ENCODE measurements at places on chromosomes 11 and 22.

- no peak for DNase-seq
These were observed 6.3 kb upstream of the IGLL5 start for GRCh38 chr22:22881116-22882000.

DNA sequence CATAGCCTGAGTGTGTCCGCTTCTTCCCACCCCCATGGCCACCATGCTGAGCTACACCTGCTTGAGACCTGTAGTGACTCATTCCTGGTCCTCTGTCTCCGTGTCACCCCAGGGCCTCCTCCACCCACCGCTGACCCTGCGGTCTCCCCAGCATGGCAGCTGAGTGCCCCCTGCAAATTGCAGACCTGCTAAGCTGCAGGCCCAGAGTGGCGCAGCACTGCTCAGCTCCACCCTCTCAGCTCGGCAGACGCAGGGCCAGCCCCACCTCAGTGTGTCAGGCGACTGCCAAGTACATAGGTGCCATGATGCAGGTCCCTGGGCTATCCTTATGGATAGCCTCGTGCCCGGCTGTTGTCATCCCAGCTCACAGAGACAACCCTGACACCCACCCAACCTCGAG, 13.1 kb downstream of the MS4A15 start:
- DNase-seq, result no peak

- no peak for DNase-seq
These were observed 9.5 kb upstream of the OR5B12 start for GRCh38 chr11:58451585-58451984.

GRCh38 chr11:7417328-7417727, 68.0 kb upstream of the OLFML1 start:
- DNase-seq, result no peak

DNA sequence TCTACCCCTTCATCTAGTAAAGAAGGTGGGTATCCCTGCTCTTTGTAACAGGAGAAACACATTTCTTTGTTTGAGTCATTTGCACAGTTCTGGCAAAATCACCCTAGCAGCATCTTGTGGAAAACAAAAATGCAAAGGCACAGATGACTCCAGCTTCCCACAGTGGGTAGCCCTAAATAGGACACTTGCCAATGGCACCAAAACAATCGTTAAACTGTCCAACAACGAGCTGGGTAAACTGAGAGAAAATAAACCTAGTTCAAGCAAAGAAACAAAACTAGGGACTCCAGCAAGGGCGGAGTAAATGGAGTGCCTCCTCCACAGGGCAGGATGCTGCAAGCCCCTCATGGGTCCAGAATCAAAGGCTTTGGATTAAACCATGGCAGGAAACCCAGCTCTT, 239.5 kb downstream of the NTM start:
- DNase-seq, result no peak

GRCh38 chr11:19763330-19763729, 50.7 kb downstream of the NAV2 start:
- no peak for DNase-seq

DNA sequence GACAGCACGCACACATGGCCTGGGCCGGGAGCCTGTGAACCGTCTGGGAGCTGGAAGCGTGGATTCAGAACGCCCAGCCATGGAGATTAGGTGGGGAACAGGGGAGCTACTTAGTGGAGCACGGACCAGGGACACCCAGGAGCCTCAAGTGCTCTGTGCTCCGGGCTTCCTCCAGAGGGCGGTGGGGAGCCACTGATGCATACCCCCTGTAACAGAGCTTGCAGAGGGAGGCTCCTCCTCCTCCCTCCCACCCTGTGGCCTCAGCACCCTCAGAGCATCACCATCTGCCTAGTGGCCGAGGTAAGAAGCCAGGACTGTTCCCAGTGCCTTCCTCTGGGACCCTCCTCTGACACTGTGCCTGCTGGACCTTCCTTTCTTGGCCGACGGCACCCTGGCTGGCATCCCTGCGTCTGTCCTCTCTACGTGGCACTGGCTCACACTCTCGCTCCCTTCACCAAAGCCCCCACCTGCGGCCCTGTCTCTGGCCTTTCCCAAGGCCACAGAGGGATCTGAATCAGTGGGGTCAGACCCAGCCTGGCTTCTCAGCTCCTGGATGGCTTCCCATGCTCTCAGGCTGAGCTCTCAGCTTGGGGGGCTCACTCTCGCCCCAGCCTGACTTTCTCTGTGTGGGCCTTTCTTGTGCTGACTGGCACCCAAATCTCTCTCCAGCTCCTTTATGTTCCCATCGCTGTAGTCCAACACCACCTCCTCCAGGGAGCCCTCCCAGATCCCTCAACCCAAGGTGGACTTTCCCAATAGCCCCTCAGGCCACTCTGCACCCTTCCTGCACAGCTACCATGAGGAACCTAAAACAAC, 780.9 kb downstream of the BRD1 start:
- no peak for DNase-seq

GRCh38 chr11:67652965-67653845, 2.7 kb upstream of the ACY3 start:
- no peak for DNase-seq

- DNase-seq, result no peak
These were observed 70.2 kb downstream of the MED15 start for GRCh38 chr22:20577549-20577975.

- no peak for DNase-seq
These were observed 105.1 kb downstream of the FEZ1 start for GRCh38 chr11:125390946-125391345.

DNA sequence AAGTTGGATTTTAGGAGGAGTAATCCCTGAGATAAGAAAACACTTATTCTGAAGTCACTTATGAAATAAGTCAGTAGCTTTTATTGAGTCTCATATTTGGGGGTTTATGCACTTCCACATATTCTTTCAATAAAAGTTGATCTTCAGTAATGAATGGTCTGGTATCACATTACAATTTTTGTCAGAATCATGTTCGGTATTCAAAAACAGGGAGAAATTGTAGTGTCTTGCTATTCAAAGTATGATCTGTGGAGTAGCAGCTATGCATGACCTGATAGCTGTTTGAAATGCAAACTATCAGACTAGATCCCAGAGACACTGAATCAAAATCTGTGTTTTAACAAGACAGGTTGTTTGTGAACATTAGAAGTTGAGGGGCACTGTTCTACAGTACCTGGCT, 857.6 kb downstream of the METTL15 start:
- no peak for DNase-seq

- no peak for DNase-seq
These were observed 904.5 kb downstream of the DLG2 start for GRCh38 chr11:84722583-84723108.

DNA sequence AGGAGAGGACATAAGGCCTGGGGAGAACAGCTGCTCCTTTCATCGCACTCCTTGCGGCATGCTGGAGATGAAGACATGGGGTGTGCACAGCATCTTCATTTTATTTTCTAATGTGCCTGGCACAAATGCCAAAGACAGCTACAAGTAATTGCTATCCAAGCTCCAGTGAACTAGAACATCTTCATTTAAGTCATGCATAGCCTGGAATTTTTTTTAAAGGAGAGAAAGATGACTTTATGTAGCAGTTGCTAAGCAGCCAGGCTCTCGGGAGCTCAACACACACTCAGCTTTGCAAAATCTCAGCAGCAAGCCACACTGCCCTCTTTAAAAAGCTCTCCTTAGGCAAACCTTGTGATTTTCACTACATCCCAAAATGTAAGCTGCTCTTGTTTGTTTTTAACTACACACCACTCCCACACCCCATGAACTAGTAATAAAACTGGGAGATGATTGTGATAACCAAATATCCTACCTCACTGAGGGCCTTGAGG, 164.5 kb upstream of the POU2AF2 start:
- DNase-seq, result no peak

GRCh38 chr11:64204464-64204989, 2.0 kb upstream of the FERMT3 start:
- peak; percentile 89 for DNase-seq

DNA sequence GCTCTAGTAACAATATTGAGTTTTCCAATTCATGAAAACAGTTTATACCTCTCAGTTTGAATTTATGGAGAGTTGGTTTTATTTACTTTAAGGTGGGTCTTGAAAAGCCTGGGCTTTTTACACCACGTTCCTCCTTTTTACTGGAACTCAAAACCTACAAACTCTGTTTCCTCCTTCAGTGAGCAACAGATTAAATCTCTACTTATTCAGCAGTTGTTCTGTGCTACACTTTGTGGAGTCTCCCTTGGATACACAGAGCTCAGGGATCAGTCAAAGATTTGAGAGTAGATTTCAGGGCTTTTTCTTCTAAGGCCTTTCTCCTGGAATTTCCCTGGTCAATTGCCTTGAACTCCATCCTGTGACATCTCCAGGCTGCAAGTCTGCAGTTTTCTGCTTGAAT, 3.5 kb downstream of the NXPE1 start:
- DNase-seq, result no peak

DNA sequence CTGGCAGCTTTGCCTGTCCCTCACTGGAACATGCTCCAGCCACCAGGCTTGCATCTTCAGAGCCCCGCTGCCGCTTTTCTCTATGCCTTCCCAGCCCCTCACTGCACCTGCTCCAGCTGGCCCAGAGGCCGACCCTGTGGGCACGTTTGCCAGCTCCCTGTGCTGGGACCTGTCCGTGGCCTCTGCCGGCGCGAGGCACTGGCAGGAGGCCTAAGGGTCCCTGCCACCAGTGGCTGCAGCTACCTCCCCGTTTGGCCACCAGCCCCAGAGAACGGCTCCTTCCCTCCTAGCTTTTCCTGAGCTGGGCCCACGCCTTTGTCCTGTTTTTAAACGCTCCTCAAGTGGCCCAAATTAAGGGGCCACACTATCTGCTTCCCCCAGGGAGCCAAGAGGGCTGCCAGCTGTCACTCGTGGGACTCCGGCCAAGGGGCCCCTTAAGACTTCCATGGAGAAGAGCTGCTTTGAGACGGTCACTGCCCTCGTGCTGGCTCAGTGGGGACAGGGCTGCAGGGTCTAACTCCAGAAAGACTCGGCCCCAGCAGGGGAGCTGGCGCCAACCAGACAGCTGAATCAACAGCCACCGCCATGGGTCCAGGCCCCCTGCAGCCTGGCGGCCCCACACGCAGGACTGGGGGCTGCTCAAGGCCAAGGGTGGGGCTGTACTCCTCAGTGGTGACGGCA, 24.6 kb upstream of the WNT7B start:
- no peak for DNase-seq

GRCh38 chr22:44472598-44472997, 25.4 kb downstream of the RTL6 start:
- DNase-seq, result no peak

DNA sequence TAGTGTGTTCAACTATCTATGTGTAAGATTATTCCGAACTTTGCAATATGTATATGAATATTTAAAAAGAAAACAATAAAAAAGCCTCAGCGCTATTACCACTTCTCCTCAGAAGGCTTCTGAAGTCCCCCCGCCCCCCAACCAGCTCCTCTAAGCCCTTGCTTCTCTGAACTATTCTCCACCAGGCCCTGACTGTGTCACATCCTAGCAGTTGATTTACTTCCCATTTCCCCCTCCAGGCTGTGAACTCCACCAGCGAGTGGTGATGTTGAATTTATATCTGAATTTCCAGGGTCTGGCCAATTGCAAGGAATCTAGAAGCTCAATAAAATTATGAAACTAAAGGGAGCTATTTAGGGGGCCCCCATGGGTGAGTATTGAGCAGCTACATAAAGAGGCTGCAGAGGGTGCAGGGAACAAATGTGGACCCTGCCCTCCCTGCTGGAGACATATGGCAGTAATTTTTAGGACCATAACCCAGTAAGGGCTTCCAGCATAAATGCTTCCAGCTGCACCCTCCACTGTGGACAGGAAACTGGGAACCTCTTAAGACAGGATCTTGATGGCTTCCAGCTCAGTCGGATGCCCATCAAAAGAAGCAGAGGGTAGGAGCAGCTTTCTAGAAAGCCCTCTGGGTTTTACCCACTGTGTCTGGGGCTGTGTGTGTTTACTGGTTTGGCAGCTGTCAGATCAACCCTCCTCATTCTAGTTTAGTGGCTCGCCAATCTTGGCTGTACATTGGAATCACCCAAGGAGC, 81.4 kb downstream of the TIMP3 start:
- DNase-seq, result no peak

GRCh38 chr11:118652681-118653181, 26.7 kb downstream of the TREH start:
- DNase-seq, result no peak

GRCh38 chr11:45665206-45665932, at the start of gene CHST1:
CHST1 (minus strand) TSS chr11:45665622; CDS start chr11:45650923, 14,699 bp downstream.
- no peak for DNase-seq

GRCh38 chr11:63951779-63952536, 13.2 kb downstream of the NAA40 start:
- DNase-seq, result peak; percentile 56

DNA sequence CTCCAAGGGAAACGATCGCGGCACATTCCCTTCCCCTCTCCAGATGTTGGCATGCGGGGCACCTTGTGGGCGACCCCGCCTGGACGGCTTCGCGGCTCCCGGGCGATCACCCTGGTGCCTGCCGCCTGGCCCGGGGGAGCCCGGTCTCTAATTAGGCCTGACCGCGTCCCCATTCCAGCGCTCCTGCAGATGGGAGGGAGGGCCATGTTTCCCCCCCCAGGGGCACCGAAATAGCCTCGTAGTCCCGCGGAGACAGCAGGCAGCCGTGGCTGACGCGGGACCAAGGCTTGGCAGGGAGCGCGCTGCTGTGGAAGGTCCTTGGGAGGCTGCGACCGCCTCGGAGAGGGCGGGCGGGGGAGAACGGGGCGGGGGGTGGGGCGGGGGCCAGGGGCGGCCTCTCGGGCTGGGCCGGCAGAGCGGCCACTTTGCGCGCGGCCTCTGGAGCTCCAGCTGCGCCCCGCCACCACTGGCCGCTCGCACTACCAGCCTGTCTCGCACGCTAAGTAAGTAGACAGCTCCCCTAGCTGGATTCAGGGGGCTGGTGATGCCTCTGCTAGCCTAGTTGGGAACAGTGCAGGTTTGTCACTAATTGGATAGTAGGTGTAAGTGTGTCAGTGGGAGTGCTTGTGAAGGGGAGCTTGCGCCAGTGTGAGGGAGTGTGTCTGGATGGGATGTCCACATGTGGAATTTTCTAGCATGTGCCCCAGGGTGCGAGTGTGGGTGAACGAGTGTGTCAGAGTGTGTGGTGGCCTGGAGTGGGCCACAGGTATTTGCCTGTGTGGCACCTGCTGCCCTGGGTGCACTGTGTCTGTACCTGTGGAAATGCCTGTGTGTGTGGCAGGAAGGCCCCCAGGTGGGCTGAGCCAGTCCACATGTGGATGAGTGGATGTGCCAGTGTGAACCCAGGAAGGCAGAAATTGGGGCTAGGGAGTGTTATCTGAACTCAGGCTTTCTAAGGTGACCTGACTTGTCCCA, at the start of gene INSC:
INSC (plus strand) TSS at position 423 of the 975 bp plus-strand sequence. CDS start 34,252 bp downstream, outside the sequence.
- no peak for DNase-seq
